ENCODE measurements at places on chromosomes 12 and 14.

DNA sequence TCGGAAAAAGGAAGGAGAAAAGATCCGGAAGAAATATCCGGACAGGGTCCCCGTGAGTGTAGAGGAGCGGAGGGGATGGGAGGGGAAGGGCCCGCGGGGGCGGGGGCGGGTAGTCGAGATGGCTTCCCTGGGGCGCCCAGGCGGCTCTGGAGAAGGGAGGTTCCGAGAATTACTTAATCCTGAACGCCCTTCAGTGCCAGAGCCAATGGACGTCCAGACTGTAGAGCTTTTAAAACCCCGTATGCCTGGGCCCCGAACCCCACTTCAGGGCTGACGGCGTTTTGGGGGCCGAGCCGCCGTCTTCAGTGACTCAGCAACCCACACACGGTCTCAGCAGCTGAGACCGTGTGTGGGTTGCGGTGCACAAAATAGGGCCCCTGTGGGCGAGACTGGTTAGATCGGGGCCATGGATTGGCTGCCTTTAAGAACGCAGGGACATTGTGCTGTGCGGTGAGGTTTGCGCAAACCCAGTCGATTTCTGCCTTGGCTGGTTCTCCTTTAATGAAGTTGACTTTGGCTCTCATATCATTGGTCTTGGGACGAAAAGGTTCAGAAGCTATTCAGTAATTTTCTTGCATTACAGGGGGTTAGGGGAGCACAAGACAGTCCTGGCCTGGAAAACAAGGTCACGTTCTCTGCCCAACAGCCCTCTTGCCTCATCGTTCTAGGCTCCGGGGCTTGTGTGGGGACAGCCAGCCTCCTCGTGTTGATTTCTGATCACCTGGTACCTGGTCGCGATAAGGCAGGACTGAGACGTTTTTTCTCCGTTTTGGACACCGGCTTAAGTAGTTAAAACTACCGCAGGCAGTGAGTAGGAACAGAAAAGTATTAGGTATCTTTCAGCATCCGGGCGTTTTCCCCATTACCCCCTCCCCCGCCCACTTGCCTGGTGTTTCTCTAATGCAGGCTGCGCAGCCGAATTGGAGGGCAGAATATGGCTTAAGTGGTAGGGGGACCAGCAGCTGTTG lies 775 bp downstream of the GABARAPL1 start:
- peak; percentile 81 for DNase-seq

DNA sequence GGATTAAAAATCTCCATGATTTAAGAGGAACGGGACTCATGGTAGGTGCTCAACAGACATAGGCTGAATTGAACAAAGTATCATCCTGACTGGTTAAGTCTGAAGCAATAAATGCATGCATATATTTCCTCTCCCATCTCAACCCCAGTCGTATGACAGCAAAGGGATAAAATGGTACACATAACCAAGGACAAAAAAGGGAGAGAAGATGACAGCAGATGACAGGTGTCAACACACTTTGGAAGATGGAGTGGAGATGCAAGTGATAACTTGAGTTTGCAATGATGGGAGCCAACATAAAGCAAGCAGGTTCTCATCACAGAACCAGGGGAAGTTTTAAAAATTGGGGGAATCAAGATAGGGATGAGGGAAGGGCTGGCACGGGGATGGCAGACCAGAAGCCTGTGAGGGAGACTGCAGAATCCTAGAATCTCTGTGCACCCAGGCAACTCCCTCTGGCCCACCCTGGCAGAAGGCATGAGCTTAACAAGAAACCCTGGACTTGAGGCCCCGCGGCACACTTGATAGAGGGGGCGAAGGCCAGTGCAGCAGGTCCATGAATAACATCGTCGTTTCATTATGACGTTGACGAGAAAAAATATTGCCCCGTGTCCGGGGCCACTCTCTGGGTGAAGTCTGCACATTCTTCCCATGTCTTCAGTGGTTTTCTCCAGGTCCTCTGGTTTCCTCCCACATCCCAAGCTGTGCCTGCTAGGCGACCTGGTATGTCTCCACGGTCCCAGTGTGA lies 5.0 kb downstream of the C1RL start:
- DNase-seq: no peak

GRCh38 chr14:62885451-62885850 lies 159.8 kb downstream of the KCNH5 start:
- no peak for DNase-seq

DNA sequence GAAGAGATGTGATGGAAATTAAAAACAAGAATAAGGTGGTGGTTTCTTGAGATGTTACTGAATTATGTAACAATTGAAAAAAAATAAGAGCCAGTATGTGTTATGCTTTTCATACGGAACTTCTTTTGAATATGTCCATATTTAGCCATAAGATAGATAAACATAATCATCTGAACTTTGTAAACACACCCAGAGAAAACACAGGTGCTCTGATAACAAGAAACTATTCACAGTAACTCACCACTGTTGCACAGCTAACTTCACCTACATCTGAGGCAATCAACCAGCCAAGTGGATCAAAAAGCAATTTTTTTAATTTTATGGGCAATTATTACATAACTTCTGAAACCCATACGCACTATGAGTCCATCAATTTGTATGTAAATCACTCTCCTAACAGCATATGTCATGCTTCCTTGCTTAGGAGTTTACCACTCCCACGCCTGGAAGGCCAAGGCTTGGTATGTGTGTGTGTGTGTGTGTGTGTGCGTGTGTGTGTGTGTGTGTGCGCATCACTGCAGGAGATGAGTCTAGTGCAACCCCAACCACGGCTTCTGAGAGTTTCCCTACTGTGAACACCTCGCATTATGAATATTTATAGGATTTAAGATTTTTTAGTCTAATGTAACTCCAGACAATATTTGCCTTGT lies 443.4 kb downstream of the BCAT1 start:
- DNase-seq: no peak

- DNase-seq: no peak
Measured at GRCh38 chr12:62774794-62775193, 160.2 kb downstream of the PPM1H start.

GRCh38 chr14:92314182-92314581 lies 8.8 kb upstream of the SLC24A4 start:
- DNase-seq: no peak

- no peak for DNase-seq
Measured at GRCh38 chr14:95068521-95068920, 88.8 kb downstream of the DICER1 start.

- no peak for DNase-seq
Measured at GRCh38 chr12:32533971-32534590, 134.7 kb downstream of the FGD4 start.

GRCh38 chr12:53567961-53568808 lies 58.0 kb downstream of the ATF7 start:
- DNase-seq: no peak

DNA sequence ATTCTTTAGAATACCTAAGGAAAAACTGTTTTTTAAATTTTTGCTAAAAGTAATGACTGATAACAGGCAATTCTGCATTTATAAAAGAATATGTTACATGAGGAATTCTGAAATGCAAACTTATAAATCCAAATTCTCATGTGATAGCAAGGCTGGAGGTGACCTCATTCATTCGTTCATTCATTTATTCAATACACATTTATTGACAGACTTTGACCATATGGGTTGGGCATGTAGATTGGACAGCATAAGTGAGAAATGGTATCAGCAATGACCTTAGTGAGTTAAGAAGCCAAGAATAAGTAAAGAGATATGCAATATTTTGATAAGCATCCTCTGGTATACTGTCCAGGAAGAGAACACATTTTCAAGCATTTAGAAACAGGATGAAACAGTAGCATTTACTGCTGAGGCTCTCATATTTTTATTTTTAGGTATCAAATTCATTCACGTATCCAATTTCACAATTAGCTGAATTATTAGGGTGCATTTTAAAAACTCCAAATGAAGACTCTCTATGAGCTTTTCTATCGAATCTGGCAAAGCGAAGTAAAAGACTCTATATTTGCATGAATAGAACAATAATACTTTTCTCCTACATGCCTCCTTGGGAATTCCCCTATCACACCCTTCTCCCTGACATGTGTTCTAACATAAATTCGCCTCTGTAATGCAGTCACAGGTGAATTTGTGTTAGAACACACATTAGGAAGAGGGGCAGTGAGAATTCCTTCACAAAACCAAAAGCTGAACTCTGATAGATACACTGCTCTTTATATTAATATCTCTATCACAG lies 49.9 kb downstream of the PEBP1 start:
- DNase-seq: no peak

DNA sequence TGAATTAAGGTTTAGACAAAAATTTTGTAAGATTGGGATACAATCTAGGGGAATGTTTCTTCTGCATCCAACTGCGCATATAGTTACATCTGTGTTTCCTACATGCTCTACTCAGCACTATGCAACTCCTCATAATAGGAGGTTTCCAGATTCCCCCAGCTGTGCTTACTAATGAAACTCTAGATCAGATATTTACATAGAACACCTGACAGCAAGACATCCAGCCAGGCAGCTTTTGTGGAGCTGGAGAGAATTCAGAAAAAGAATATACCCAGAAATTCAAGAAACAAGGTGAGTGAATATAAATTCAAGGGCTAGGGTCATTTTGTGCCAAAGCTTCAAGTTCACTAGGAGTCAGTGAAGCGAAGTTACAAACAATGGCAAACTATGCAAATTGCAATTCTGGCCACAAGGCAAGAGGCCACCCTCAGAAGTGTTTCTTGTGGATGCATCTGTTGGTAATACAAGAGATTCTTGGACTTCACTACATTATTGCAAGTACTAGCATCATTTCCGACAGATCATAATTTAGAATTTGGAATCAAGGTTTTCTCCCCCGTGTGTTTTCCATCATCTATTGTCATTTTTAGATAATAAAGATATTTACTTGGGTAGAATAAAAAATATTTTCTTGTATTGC lies 341.2 kb upstream of the NAV3 start:
- no peak for DNase-seq

- DNase-seq: peak; percentile 70
Measured at GRCh38 chr14:54565785-54566409, 1.0 kb upstream of the SAMD4A start.

GRCh38 chr14:52189325-52189724 lies 78.2 kb upstream of the PTGDR start:
- no peak for DNase-seq

- DNase-seq: no peak
Measured at GRCh38 chr14:105711044-105711620, 184.7 kb downstream of the TMEM121 start.

DNA sequence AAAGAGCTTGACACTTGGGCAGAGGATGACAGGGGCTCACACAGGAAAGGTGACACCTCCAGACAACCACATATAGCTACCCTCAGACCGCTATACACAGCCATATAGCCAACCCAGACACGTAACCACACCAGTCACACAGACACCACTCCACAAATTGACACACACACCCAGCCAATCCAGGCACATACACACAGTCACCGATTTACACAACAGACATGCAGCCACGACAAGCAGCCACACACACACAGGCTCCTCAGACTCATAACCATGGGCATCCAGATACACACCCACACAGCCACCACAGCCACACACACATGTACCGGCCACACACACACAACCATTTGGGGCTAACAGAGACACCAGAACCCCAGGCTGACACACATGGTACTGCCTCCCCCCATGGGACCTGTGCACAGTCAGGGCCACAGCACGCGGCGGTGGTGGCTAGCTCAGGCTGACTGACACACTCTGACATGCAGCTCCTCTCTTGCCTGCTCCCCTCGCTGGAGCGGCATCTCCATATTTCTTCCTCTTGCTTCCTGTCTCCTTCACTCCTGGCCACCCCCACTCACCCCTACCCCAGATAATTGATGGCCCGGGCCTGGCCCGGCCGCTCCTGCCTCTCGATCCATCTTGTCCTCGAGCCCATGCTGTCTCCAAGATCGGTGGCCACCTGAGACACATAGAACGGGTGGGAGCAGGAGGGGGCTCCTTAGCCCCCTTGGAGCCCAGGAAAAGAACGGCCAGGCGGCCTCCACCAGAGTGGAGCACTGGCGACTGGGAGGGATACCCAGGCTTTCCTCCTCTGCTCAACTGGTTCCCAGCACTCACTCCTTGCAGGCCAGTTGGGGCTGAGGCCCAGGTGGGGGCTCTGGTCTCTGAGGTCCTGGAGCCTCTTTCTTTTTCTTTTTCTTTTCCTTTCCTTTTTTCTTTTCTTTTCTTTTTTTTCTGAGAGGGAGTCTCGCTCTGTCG lies 6.0 kb upstream of the SHMT2 start:
- no peak for DNase-seq

- DNase-seq: no peak
Measured at GRCh38 chr12:85057370-85057963, 21.3 kb downstream of the LRRIQ1 start.

GRCh38 chr12:98351089-98351488 lies 164.3 kb upstream of the TMPO start:
- DNase-seq: no peak

GRCh38 chr14:21921453-21921852 lies 247.8 kb upstream of the OR4E1 start:
- no peak for DNase-seq

DNA sequence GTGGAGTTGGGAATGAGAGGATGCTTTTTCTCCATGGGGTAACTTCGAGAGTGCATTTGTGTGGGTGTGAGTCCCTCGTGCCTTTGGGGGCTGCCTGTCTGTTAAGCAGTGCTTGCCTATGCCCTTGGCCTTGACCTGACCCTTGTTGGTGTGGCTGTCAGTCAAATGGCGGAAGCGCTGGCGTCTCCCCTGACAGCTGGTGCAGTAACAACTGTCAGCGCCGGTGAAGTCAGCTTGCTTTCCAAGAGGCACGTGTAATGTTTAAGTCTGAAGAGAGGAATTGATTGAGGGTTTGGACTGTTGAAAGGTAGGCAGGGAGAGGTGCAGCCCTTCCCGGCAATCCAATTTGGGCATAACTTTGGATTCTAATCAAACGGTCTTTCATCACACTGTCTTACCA lies 211.3 kb downstream of the AACS start:
- DNase-seq: no peak

GRCh38 chr12:105740369-105740768 lies 398.4 kb downstream of the NUAK1 start:
- DNase-seq: no peak

- no peak for DNase-seq
Measured at GRCh38 chr14:24990050-24990449, 59.9 kb downstream of the STXBP6 start.

- DNase-seq: no peak
Measured at GRCh38 chr14:31895646-31896045, 181.5 kb upstream of the ARHGAP5 start.

DNA sequence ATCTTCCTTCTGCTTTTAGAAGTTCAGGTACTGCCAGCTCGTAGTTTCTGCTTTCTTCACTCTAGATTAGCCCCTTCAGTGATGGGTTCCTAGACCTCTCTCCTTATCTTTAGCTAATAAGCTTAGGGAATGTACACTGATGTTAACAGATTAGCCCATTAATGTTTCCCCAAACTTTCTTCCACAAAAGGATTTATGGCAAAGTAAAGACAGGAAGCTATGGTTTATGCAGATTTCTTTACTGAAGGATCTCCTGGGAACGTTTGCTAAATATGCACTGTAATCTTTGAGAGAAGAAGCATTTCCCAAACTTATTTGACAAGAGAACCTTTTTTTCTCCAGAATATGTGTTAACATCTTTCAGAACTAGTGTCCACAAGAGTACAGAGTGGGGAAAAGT lies 4.2 kb downstream of the SOCS4 start:
- no peak for DNase-seq

DNA sequence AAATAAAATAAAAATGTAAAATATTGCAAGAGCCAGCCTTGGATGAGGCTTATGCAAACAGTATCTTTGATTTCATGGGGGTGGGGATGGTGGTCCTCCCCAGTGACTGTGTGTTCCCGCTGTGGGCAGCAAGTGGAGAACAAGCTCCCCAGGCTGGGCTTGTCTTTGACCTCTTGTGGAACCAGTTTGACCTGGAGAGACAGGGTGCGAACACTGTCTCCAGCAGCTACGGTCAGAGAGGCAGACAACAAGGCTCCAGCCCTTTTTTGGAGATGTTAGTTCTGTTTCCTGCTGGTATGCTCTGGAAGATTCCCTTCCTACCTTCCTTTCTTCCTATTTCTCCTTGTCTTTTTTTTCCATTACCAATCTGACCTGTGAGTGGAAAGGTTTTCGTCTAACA lies 21.8 kb upstream of the WSCD2 start:
- no peak for DNase-seq
